ENCODE measurements at places on chromosomes 3 and 15. TPM values are rescaled to one million over a fixed set of nuclear protein-coding genes. Genes with fewer than 3 reads are reported as not detected.

C3orf52 gene
- 39.1 TPM for total RNA-seq

CLDN1 gene
- total RNA-seq: 184 TPM

HDGFL3 gene
- total RNA-seq: 16.0 TPM

NLGN1 gene
- 17.4 TPM for total RNA-seq

PTX3 gene
- total RNA-seq: 257 TPM

PTH1R gene
- total RNA-seq: 32.3 TPM

EFCC1 gene
- 1.2 TPM for total RNA-seq

PLSCR5 gene
- total RNA-seq: not detected

TMED3 gene
- 42.4 TPM for total RNA-seq

CYB561D2 gene
- total RNA-seq: 26.4 TPM

SOX14 gene
- not detected for total RNA-seq

CFAP92 gene
- total RNA-seq: 1.1 TPM

SHC4 gene
- total RNA-seq: 1.2 TPM

C2CD4A gene
- 0.60 TPM for total RNA-seq

GHSR gene
- not detected for total RNA-seq

KBTBD12 gene
- total RNA-seq: 0.63 TPM

IL5RA gene
- total RNA-seq: 0.46 TPM

TP53BP1 gene
- 23.2 TPM for total RNA-seq

TAGLN3 gene
- total RNA-seq: not detected

ZIC1 gene
- not detected for total RNA-seq

TP63 gene
- 0.19 TPM for total RNA-seq

NR2F2 gene
- total RNA-seq: 8.9 TPM

NMNAT3 gene
- 7.7 TPM for total RNA-seq

GREM1 gene
- total RNA-seq: 0.79 TPM

TIGIT gene
- total RNA-seq: 0.72 TPM

FEZF2 gene
- not detected for total RNA-seq
